HEK293T (cell line): ENCODE measurements at places on chromosomes 6 and 20.

- DNase-seq: peak; percentile 59
Measured at GRCh38 chr20:62321521-62321948, 18.7 kb downstream of the ADRM1 start.

DNA sequence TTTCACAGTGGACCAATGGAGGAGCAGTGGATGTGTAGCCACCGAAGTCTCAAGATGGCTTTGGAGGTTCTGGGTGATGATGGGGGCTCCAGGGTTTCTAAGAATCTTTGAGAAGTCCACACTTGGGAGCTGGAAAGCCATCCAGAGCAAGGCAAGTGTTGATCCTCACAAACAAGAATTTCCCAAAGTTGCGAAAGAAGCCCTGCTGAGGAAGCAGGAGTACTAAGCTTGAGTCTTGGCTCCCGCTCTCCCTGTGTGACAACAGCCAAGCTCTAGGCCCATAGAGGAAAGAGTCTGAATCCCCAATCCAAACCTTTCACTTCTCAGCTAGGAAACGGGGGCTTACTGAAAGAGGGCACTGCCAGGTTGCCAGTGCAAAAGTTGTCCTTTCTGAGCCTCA is 106.0 kb downstream of the EDN3 start:
- no peak for DNase-seq

GRCh38 chr20:36632487-36633284 is 13.3 kb downstream of the SLA2 start:
- DNase-seq: no peak

GRCh38 chr20:23759306-23759940 is 8.7 kb upstream of the CST1 start:
- DNase-seq: no peak

GRCh38 chr20:9262653-9263194 is 193.8 kb downstream of the PLCB4 start:
- DNase-seq: no peak

DNA sequence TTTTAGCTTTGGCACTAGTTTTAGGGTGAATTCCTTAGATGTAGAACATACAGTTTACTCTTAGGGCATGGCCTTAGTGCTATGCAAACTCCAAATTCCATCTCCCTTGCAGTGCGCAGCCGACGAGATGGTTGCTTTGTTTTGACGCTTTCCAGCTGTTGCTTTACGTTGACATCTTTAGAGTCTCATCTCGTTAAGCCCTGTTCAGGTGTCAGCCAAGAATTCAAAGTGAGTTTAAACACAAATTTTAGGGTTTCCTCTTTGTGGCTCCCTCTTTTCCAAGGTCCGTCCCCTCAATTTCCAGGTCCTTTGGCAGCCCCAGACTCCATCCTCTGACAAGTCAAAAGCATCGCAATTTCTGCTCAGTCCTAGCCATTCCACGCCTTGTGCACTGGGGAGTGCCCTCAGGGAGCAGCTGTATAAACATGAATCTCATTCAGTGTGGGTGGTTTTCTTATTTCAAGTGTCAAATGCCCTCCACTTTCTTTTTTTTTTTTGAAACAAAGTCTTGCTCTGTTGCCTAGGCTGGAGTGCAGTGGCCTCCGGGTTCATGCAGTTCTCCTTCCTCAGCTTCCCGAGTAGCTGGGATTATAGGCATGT is 14.1 kb upstream of the MAK start:
- no peak for DNase-seq

GRCh38 chr20:23133560-23133998 is 47.5 kb upstream of the CD93 start:
- no peak for DNase-seq

- no peak for DNase-seq
Measured at GRCh38 chr6:109303640-109304283, 78.5 kb downstream of the CD164 start.

DNA sequence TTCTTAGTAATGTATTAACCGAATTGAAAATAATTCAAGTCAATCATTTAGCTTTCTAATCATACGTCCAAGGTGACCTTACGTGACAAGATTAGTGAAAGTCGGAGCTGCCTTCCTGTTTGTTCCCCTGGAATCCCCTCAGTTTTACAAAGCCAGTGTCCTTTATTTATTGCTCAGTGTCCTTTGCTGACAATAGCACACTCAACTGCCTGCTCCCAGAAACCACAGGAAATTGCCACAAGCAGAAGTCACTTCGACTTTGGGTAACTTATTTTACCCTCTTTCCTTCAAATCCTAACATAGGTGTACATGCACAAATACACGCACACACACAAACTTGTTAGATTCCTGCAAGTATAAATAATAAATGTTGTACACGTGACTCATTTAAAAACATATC is 1167.7 kb upstream of the ADGRB3 start:
- no peak for DNase-seq
